ENCODE measurements at places on chromosomes 7 and 10.

GRCh38 chr10:120131183-120131582 is 238.7 kb downstream of the SEC23IP start:
- no peak for DNase-seq

DNA sequence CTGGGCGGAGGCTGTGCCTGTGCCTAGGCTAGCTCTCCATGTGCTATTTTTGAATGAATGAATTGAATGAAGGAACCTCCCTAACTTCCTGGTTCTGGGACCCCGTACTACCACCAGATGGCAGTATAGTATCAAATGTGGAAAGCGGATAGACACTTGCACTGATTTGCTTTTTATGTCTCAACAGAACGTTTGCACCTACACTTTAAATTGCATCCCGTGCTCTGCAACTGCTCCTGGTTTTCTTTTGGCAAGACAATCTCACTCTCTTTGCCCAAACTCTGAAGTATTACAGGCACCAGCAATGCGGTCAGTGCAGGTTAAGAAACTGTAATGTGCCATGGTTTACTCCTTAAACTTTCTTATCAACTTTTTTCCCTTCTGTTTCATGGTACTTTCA is 6.5 kb downstream of the FZD8 start:
- no peak for DNase-seq

DNA sequence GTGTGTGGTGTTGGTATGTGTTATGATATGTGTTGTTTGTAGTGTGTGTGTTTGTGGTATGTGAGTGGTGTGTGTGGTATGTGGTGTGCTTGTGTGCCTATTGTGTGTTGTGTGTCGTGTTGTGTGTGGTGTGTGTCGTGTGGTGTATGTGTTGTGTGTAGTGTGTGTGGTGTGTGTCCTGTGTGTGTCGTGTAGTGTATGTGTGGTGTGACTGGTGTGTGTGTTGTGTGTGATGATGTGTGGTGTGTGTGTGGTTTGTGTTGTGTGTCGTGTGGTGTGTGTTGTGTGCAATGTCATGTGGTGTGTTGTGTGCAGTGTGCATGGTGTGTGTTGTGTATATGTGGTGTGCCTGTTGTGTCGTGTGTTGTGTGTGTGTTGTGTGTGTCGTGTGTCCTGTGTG is 144.6 kb downstream of the DNAJB6 start:
- DNase-seq, result no peak

- DNase-seq, result no peak
Observed at GRCh38 chr10:10209167-10209566, 808.5 kb upstream of the CELF2 start.

- no peak for DNase-seq
Observed at GRCh38 chr7:35691827-35692307, 3.1 kb downstream of the HERPUD2 start.

GRCh38 chr7:25087855-25088254 is 37.2 kb downstream of the CYCS start:
- DNase-seq, result no peak

DNA sequence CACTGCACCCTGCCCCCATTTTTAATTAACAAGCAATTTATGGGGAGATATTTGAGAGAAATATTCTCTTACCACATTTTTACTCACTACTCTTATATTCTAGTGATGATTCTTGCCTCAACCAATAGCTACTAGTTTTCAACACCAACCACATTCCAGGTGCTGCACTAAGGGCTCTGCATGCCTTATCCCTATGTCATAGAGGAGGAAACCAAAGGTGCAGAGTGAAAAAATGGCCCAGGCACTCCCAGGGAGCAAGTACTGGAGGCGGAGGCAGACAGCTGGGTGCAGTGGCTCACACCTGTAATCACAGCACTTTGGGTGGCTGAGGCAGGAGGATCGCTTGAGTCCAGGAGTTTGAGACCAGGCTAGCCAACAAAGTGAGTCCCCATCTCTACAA is 35.5 kb upstream of the TPST1 start:
- no peak for DNase-seq

DNA sequence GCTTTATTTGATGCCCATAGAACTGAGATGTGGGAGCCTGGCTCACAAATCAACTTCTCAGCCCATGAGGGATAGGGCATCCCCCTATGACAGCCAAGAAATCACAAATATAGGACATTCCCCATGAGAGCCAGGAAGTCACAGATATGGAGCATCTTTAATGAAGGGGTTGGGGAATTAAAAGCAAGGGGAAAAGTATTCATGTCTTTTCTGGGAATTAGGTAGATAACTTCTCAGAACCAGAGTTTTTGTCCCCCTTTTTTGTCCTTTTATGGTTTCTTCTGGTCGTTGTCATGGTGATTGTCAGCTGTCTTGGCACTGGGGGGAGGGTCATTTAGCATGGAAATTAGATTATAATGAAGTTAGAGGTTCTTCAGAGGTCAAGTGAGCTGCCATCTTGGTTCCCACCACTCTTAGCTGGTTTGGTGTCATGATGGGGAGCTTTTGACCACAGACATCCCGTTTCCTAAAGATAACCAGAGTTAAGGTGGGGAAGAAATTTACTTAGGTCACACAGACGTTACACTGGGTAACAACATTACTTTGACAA is 56.9 kb downstream of the NOD1 start:
- DNase-seq, result no peak

GRCh38 chr10:102918817-102919245 is 737 bp downstream of the CNNM2 start:
- peak; percentile 26 for DNase-seq

- DNase-seq, result no peak
Observed at GRCh38 chr10:89032141-89032891, 41.7 kb downstream of the FAS start.

DNA sequence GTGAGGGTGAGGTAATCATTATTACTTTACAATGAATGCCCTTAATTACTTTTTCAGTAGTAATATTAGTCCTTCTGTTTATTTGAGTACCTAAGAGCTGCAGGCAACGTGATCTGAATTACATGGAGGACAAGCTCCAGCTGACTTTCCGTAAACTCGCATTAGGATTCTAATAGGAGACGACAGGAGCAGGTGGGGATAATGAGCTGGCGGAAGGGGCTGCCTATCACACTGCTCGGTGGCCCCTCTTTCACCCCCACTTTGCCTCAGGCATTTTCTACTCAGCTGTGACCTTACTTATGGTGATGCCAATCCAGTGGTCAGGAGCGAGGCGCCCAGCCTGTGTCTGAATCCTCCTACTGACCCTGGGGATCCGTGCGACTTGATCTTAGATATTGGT is at the start of gene C7orf33:
TSS of gene C7orf33 (plus strand) at position 296 of the 400 bp plus-strand sequence. CDS start 160 bp downstream, outside the sequence.
- DNase-seq, result no peak

DNA sequence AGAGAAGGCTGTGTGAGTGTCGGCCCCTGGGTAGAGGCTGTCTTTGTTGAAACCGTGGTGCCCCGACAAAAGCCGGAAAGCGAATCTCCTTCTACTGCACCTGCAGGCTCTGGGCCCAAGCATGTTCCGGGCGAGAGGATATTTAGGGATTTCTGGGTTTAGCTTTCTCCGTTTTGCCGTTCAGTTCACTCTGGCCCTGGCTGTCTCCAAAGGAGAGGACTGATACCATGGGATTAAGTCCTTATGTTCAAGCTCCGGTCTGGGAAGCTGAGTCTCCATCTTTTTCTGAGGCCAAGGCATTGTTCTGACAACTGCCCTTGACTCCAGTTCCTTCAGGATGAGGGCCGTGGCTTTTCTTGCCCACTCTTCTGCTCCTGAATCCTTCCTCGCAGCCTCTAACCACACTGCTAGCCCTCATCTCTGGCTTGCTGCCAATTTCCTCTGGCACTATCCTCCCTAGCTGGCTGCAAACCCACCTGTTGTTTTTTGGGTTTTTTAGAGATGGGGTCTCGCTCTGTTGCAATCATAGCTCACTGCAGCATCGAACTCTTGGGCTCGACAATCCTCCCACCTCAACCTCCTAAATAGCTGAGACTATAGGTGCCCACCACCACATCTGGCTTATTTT is 206.8 kb downstream of the SKIDA1 start:
- no peak for DNase-seq

DNA sequence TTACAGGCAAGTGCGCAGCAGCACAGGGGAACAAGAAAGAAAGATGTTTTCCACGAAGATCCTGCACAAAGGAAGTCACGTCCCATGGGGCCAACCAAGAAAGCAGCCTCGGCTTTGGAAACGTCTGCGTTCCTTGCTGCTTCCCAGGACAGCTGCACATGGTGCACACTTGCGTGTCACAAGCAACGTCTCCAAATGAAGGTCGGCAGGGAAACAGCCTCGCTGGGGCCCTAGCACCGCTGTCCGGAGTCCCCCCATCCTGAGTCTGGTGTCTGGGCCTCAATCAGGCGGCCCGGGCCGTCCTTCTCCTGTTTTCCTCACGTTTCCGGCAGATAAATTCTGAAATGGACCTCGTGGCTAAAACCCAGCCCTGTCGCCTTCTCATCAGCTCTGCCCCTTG is 206.2 kb downstream of the DIP2C start:
- no peak for DNase-seq

- DNase-seq, result no peak
Observed at GRCh38 chr7:106346678-106347217, 62.0 kb upstream of the NAMPT start.

- no peak for DNase-seq
Observed at GRCh38 chr10:49187950-49188761, at the start of gene TMEM273. Gene TMEM273, minus strand, starts transcription at chr10:49188391. Its CDS starts 55 bp downstream, at chr10:49188336.

DNA sequence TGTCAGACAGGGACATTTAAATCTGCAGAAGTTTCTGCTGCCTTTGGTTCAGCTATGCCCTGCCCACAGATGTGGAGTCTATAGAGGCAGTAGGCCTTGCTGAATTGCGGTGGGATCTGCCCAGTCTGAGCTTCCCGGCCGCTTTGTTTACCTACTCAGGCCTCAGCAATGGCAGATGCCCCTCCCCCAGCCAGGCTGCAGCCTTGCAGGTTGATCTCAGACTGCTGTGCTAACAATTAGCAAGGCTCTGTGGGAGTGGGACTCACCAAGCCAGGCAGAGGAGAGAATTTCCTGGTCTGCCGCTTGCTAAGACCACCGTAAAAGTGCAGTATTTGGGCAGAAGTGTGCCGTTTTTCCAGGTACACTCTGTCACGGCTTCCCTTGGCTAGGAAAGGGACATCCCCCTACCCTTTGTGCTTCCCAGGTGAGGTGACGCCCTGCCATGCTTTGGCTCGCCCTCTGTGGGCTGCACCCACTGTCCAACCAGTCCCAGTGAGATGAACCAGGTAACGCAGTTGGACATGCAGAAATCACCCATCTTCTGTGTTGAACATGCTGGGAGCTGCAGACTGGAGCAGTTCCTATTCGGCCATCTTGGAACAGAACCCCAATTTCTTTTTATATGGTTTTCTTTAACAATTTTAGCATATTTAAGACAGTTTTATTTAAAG is 28.4 kb upstream of the VWDE start:
- no peak for DNase-seq

GRCh38 chr10:52650873-52651272 is 121.7 kb downstream of the MBL2 start:
- DNase-seq, result no peak

- no peak for DNase-seq
Observed at GRCh38 chr10:132738454-132739224, 47.3 kb downstream of the NKX6-2 start.

DNA sequence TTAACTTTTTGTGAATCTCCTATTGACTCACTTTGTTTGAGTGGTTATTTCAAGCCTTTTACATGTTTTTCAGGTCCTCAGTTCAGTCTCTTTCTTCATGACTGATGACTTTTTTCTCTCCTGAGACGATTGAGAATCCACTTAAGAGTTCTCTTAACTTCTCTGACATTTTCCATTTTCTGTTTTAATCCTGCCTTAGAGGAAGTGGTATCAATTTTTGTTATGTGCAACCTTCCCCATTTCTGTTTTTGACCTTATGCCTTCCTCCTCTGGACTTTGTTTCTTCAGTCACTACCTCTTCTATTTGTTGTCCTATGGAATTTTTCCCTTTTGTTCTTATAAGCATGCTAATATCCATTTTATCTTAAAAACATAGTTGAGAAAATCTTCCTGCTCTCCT is 2.4 kb downstream of the PSMC2 start:
- no peak for DNase-seq

DNA sequence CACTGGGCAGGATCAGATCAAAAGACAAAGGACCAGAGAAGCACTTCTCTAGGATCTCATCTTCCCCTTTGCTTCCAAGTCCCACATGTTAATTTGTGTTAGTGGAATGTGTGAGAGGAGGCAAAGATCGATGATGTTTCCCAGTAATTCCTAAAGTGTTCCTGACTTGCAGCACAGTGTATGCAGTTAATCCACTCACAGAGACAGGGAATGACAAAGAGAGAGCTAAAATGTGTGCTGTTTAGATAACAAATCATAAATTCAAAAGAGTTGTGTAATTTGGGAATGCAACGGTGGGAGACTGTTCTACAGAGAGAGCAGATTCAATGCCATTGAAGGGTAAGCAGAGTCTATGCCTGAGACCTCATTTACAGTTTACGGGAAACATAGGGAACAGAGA is 132.0 kb upstream of the SVIL start:
- DNase-seq, result no peak

GRCh38 chr10:80474597-80474910 is 20.4 kb downstream of the TSPAN14 start:
- DNase-seq, result no peak

GRCh38 chr7:90836937-90837336 is 240.8 kb downstream of the CDK14 start:
- no peak for DNase-seq

DNA sequence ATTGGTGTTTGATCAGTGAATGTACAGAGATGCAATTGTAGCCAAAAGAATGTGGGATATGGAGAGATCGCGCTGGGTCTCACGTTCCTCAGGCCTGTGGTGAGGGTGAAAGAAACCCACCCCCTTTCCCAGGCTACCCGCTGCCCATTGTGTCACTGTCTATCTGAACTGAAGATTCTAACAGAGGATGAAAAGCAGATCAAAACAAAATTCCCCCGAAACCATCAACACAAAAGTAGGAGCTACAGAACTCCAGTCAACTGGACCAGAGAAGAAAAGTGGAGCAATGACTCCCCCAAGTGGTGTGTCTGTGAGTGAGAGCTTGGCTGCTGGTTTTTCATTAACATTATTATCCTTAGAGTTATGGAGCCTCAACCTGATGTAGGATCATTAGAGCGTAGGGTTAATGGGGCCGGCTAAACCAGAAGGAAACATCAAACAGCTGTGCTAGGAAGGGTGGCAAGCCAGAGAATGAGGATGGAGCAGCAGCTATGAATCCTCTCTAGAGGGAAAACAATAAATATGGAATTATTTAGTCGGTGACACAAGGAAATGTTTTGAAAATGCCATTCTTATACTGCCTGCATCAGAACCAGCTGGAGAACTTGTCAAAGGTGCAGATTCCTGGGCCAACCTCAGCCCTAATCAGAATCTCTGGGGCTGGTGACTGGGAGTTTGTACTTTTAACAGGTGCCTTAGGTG is 38.3 kb downstream of the AKR1B1 start:
- no peak for DNase-seq

GRCh38 chr7:49767719-49768118 is 5.7 kb upstream of the VWC2 start:
- DNase-seq, result no peak

DNA sequence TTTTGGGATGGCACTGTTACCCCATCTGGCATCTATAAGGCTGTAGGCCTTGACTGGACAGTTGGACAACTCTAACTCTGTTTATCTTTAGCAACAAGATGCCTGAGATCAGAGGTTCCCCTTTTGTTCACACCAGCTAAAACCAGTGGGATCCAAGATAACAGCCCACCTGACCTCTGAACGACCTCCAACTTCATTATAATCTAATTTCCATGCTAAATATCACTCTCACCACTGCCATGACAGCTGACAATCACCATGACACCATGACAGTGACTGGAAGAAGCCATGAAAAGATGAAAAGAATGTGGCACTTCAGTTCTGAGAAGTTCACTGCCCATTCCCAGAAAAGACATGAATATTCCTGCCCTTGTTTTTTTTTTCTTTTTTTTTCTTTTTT is 281.4 kb upstream of the TAC1 start:
- DNase-seq, result no peak
